ENCODE measurements at places on chromosomes 16 and 17.

DNA sequence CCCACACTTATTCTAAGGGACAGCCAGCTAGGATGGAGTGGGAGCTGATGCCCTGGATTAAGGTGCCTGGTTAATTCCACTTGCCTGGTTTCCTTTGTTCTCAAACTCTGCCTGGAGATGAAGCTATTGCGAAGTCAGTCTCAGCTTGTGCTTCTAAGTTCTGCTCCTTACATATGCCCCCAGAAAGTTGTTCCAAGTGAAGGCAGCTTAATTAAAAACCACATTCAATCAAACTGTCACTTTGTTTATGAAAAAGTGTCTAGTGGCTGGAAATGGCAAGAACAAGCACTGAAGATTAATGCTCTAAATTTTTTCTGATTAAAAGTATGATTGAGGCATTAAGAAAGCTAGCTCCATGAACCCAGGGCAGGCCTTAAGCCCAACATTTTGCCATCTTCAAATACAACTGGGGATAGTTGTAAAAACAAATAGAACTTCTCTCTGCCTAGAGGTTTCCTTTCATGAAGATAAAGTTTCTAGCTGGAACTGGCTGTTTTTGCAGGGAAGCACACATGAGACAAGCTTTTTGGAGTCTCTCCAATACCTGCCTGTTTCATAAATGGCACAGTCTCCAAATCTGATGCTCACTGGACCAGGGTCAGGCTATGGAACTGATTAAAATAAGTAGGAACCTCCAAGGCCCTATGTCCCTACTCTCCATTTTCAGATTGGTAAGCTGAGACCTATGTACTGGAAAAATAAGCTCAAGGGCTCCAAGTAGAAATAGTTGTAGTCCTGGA lies 100.9 kb downstream of the GRIN2A start:
- DNase-seq: no peak

DNA sequence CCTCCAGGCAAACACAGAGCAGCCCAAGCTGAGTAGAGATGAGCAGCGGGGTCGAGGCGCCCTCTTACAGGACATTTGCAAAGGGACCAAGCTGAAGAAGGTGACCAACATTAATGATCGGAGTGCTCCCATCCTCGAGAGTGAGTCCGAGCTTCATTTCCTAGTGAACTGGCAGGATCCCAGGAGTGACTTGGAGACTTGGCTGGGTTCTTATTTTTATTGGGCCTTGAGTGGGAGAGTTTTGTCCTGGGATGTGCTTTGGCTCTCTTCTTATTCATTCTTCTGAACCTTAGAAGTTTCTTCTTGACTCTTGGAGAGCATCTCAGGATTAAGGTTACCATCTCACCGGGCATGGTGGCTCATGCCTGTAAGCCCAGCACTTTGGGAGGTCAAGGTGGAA lies 27.2 kb upstream of the CDC6 start:
- no peak for DNase-seq

DNA sequence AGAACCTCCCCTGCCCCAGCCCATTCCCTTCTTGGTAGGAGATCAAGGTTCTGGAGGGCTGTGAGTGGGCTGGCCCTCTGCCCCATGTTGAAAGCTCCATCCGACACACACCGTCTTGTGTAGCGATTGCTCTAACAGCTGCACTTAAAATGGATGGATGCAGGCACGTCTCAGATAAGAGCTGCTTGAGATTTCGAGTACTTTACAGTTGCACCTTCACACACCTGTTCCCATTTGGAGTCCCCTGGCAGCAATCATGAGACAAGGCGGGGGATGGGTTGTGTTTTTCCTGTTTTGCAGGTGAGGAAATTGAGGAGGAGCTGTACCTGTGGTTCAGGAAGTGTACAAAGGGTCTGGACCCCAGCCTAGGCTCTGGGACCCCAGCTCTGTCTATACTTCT lies 25.6 kb upstream of the TAC4 start:
- DNase-seq: no peak

- peak; percentile 65 for DNase-seq
These were observed 11.4 kb upstream of the TCAP start for GRCh38 chr17:39653662-39654331.

DNA sequence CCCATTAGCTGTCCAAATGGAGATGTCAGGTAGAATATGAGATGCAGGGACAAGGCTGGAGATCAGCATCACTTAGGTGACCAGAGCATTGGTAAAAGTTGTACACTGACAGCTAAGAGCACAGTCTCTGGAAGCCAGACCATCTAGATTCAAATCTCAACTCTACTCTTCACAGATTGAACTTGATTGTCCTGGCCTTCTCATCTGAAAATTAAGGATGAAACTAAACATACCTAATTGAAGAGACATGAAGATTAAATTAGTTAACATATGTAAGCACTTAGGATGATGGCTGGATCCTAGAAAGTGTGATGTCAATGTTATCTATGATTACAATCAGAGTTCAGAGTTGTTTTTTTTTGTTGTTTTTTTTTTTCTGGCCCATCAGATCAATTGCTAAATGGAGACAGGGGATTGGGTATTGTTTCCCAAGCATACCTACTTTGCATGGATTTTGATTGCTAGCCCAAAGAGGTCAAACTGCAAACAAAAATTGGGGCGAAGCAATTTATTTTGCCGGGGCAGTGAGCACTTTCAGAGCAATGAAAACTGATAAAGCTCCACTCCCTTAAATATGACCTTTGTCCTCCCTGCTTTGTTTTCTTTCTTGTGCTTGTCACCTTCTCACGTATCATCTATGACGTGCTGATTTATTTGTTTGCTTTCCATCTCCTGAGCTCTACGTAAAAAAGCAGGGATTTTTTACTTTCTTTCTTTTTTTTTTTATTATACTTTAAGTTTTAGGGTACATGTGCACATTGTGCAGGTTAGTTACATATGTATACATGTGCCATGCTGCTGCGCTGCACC lies 217.6 kb upstream of the CPHXL start:
- no peak for DNase-seq

- no peak for DNase-seq
These were observed 30.6 kb downstream of the IL21R start for GRCh38 chr16:27432558-27432957.
